Activated effector memory CD4-positive, alpha-beta T cell treated with Interleukin-2 at 50 U/mL for 16 hours (primary cell): ENCODE measurements at places on chromosomes 7 and 10.

DNA sequence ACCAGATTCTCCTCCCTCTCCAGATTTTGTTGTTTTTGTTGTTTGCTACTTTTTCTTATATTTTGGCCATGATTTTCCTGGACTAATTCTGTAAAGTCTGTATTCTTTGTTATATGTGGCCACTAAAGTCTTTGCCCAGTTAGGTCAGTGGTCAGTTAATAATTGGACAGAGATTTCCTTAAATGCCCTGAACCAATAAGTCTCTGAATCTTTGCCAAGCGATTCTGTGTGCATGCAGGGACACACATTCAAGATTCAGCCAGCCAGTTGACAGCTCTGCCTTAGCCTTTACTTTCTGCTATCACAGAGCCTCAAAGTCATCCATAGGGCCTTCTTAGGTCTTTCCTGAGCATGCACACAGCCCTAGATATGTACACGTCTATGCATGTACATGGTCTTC, 11.0 kb upstream of the COL17A1 start:
- DNase-seq, result no peak

DNA sequence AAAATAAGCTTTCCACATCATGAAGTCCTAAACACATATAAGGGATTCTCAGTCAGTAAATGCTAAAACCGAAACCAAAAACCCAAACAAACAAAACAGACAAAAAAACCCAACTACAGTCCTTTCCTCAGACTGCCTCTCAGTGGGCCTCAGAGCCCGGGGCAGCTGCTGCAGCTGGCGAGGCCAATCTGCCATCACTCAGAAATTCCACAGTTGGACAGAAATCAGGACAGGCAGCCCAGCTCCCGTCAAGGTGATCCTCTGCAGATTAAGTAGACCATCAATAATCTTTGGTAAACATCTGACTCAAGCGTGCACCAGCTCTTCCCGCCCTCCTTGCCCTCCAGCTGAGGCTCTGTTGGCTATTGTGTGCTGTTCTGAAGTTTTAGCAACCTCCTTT, 142.2 kb downstream of the ATXN7L1 start:
- no peak for DNase-seq

DNA sequence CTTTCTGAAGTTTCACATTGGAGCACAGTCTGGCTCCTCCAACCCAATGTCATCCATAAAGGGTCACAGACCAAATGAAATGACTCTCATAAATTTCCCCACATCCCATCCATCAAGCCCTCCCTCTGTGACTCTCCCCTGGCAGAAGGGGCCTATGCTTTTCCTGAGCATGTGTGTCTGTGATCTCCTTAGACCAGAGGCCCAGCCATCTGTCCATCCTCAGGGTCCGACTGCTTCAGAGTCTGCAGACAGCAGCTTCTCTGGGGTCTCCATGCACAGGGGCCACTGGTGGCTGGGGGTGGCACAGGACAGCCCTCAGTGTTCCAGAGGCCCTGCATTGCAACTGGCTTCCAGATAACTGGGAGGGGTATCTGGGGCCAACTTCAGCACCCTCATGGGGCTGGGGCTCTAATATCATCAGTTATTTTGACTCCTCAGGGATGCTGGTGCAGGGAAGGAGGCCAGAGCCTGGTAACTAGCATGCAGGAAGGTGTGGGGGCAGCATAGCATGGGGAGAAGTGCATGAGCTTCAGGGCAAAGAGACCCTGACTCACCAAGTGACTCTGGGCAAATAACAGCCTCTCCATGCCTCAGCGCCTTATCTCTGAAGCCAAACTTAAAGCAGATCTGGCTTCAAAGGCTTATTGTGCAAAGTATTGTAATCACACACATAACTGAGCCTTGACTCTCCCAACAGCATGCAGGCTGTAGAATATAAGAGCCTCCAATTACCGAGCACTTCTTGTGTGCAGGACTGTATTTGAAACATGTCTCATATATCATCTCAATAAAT, 266.9 kb downstream of the GRID1 start:
- no peak for DNase-seq

DNA sequence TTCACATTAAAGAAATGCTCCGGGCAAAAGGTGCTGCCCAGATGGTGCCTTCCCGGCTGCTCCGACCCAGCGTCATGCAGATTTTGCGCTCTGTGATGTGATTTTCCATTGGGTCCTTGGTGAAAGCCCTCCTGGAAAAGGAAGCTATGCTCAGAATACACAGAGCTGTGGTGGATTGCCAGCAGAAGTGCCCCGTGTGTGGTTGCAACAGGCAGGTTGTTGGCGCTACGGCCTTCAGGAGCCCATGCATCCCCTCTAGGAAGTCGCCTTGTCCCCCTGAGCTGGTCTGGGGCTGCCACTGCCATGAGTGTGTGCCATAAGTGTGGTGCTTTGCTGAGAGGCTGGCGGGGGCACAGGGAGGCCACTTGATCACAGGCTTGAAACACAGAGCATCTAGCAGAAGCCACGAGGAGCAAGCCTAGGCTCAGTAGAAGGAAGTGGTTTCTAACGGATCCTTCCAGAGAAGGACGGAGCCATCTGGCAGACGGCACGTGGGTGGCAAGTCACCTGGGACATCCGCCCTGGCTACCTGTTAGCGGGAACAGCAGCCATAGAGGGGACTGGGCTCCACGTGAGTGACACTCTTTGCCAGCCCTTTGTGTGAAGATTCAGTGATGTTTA, 210.9 kb downstream of the CUX1 start:
- no peak for DNase-seq

DNA sequence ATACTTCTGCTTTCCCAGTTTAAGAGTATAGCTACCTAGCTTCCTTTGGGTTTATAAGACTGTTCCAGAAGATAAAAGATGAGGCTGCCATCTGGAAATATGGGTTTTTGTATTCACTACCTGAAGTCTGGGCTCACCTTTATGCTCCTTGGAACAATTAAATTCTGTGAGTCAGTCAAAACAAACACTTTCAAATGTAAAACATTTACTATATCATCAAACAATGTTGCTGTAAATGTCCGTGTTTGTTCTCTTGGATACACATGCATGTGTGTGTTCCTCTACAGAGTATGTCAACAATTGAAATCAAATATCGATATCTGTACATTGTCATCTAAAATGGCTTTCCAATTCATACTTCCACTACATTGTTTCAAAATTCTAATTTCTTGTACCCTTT, 525.6 kb downstream of the MDFIC start:
- DNase-seq, result no peak

- no peak for DNase-seq
Observed at GRCh38 chr7:39539816-39540215, 26.4 kb upstream of the YAE1 start.

DNA sequence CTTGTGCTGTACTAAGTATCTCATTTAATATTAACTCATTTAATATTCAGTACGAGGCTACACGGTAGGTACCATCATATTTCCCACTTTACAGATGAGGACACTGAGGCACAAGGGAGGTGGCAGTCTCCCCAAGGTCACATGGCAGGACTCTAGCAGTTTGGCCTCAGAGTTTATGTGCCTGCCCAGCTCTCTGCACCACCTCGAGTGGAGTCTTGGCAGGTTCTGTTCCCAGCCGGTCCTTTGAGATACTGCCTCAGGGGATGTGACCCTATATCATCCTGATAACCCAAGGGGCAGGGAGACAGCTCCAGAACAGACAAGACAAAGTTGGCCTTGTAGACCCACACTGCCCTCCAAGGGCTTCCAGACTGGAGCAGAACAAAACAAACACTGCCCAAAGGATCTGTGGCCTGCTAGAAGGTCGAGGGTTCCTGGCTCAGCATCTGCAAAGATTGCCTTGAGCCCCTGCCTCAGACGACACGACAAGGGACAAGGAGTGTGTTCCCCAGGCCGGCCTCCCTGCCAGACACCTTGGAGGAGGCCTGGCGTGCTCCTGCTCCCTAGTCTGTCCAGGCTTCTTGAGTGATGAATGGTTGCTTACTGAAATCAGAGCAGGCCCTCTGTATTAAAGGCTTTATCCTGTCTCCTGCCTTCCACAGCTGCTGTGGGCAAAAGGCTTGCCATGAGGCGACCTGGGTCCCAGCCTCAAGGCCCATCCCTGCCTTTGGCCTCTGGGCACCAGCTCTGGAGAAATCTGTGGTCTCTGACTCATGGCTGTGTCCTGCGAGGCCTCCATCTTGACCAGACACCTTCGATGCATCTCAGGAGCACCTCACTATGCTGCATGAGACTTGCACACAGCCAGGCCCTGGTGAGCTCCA, 3.9 kb upstream of the PWWP2B start:
- no peak for DNase-seq
